ENCODE measurements at places on chromosomes 12 and 14.
A peak's percentile ranks its signal among the peaks of the same experiment; 100 is the strongest.

- DNase-seq: no peak
Observed at GRCh38 chr12:48819986-48820725, 1.9 kb downstream of the CACNB3 start.

DNA sequence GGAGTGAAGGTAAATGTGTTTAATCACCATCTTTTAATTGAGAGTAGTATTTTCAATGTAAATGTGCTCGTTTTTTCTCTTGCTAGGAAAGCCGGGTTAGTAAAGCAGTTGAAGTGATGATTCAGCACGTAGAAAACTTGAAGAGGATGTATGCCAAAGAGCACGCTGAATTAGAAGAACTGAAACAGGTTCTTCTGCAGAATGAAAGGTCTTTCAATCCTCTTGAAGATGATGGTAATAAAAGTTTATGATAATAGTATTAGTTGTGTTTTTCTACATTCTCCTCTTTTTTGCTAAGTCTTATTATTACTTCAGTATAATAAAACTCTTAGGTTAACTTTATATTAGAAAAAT, 93.9 kb downstream of the DNAI7 start:
- DNase-seq: no peak

GRCh38 chr12:20457582-20457981, 89.2 kb downstream of the PDE3A start:
- DNase-seq: no peak

- DNase-seq: no peak
Observed at GRCh38 chr12:104632724-104633201, 176.0 kb downstream of the CHST11 start.

DNA sequence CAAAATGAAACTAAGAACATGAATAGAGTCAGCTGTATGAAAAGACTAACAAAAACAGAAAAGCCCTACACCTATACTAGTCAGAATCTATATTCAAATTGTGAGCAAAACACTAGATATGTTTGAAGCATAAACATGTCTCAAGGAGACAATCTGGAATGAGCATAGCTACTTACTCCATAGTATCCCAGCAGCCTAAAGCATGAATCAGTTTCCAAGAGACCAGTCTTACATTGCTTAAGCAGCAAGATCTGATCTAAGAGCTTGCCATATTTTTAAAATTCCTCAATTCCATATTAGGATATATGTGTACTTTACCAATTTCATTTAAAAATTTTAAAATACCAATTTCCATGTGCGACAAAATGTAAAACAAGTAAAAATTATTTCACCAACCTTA, 7.7 kb downstream of the CAPS2 start:
- peak; percentile 26 for DNase-seq

- no peak for DNase-seq
Observed at GRCh38 chr12:14619741-14620501, 52.2 kb upstream of the PLBD1 start.

- peak; percentile 68 for DNase-seq
Observed at GRCh38 chr14:35400648-35401421, 3.7 kb downstream of the NFKBIA start.

- no peak for DNase-seq
Observed at GRCh38 chr14:58665773-58666500, 28.2 kb downstream of the DACT1 start.

DNA sequence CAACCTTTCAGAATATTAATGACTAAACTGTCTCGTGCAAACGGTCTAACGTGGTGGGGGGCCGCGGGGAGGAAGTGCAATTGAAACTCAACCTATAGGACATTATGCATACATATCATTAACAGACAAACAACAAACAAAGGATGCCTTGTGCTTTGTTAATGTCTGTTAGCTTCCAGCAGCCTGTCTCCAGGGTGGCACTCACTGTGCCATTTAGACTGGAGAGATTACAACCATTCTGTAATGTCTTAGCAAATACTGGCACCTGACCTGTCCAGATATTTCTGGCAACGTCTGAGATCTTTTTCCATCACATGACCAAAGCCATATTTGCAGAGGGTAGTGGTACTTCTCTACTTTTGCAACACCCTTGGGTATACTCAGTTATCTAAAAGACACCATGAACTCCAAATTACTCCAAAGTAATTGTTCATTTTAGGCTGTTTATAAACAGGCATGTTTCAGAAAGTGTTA, 11.6 kb downstream of the BHLHE41 start:
- DNase-seq: no peak

- DNase-seq: no peak
Observed at GRCh38 chr12:7844116-7844515, 28.6 kb downstream of the SLC2A14 start.

DNA sequence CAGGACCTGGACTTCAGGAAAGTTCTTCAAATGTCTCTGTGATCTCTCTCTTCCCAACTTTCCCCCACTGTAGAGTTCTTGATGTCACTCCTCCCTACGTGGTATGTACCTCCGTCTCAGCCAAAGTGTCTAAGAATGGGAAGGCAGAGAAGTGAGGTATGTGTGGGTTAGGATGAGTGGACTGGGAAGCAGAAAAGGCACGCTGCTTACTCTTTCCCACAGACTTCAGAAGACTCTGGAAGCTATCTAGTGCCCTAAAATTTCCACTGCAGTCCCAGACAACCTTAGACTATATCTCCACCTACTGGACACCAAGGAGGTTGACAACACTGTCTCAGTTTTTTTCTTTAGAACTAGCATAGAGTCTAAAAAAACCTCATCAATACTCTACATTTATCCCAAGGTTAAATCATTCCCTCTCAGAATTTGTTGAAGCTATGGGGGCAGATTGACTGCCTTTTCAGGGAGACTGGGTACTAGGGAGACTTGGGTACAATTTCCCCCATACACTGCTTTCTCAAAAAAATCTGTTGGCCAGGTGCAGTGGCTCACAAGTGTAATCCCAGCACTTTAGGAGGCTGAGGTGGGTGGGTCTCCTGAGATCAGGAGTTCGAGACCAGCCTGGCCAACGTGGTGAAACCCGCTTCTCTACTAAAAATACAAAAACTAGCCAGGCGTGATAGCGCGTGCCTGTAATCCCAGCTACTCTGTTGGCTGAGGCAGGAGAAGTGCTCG, 20.6 kb upstream of the ITGA5 start:
- peak; percentile 66 for DNase-seq

- no peak for DNase-seq
Observed at GRCh38 chr12:8637666-8638065, 25.0 kb downstream of the MFAP5 start.

DNA sequence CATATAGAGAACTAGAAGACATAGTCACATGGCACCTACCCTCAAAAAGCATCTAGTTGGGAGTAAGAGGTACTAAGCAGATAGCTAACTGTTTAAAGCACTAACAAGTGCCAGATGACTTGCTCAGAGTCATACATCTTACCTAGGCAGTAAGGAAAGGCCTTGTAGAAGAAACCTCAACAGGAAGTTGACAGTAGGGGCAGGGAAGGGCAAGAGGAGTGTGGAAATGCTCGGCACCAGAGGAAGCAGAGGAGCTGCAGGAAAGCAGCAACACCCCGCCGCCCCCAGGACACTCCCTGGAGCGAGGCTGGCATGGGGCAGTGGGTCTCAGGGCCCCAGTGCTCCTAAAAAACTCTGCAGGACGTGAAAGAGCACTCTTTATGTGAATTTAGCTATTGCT, 92.9 kb downstream of the PPP2R5C start:
- DNase-seq: peak; percentile 34

DNA sequence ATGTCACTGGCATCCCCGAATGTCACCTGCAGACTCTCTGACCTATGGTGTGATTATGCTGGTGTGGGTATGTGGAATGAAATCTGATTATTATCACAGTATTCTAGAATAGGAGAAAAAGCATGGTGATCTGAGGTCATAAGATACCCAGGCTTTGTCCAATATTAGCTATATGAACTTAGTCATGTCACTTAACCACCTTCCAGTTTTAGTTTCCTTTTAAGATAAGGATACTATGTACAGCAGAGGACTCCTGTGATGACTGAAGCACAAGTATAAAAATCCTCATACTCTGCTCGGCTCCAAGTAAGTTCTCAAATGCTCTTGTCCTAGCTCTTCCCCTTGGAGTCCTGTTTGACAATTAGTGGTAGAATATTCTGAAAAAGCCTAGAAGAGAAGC, 2.8 kb downstream of the GNS start:
- DNase-seq: no peak

- no peak for DNase-seq
Observed at GRCh38 chr14:65723348-65723747, 310.8 kb downstream of the FUT8 start.

- no peak for DNase-seq
Observed at GRCh38 chr12:125455556-125455955, 390.3 kb downstream of the AACS start.

DNA sequence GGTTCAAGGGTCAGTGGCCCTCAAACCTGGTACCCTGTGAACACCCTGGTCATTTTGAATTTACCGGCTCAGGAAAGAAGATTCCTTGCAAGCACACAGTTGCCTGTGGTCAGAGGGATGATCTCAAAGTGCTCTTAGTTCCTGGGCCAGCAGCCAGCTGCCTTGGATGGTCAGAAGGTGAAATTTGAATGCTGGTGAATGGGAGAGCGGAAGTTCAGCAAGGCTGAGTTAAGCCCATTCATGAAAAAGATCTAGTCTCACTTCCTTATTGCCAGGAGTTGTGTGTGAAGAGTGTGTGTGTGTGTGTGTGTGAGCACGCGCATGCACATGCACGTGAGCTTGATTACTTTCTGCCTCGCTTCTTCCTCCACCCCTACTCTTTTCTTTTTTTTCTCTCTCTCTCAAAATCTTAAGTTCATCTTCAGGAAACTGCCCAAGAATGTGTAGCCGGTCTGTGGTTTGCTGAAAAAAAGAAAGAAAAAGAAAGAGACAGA, 155.5 kb upstream of the CCND2 start:
- DNase-seq: peak; percentile 23

DNA sequence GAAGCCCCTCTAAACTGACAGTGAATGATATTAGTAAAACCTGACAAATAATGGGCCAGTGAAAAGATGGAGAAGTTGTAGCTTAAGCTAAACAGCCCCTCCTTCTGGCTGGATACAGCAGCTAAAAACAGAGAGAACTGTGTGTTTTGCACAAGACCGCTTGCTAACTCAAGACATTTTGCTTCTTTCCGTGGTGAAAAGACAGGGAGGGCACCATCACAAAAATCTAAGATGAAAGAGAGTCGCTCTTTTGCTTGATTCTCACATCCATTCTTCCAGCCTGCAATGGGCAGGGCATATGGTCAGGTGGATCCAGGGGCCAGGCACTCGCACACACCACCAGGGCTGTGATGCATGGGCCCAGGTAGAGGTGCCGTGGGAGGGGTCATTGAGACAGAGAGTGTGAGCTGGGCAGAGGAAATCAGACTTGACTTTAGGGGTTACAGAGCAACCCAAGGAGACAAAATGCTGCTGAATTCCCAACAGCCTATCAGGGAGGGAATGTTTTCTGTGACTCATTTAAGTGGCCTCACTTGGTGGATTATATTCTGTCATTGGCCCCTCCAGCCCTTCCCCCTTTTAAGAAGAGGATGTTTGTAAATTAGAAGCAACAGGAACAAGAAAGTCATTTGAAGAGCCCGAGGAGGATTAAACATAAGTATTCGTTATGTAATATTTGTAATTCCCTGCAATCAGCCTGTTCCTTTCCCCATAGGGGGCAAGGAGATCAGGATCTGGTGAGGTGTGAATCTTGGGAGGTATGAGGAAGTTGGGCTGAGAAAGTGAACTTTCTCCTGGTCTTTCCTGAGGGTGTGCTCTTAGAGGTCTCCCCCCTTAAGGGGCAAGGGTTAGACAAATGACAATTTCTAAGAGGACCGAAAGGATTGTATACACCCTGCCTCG, 12.3 kb downstream of the EMP1 start:
- DNase-seq: peak; percentile 46

- DNase-seq: no peak
Observed at GRCh38 chr12:71019282-71019831, 98.8 kb upstream of the PTPRR start.

DNA sequence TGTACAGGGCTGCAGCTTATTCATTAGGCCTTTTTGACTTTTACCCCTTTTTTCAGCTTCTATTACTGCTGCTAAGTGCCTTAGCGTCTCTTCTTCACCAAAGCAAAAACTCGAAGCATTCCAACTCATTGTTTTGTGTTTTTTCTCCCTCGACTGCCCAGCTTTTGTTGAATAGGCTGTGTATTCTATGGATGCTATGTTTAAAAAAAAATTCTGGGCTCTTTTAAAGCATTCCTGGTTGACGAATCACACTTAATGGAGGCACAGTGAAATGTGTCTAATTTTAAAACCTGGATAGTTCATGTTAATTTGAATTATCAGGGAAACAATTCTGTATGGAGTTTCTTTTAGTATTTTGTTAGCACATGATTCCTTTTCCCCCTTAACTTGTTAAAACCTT, 29.7 kb downstream of the KTN1 start:
- DNase-seq: no peak

DNA sequence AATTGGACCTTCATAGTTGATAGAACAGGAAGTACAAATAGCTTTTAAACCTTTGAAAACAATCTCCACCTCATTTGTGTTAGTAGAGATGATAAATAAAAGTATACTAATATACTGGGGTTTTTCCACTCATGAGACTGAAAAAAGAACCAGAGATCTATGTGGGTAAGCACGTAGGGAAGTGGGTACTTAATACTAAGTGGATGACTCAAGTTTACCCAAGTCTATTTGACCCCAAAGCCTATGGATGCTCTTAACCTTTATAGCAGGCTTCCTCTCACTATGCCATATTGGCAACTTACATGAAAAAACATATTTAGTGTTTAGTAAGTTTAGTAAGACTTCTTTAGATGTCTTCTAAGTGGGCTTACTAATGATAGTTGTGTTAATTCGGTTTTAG, 49.2 kb upstream of the CHPT1 start:
- DNase-seq: no peak

DNA sequence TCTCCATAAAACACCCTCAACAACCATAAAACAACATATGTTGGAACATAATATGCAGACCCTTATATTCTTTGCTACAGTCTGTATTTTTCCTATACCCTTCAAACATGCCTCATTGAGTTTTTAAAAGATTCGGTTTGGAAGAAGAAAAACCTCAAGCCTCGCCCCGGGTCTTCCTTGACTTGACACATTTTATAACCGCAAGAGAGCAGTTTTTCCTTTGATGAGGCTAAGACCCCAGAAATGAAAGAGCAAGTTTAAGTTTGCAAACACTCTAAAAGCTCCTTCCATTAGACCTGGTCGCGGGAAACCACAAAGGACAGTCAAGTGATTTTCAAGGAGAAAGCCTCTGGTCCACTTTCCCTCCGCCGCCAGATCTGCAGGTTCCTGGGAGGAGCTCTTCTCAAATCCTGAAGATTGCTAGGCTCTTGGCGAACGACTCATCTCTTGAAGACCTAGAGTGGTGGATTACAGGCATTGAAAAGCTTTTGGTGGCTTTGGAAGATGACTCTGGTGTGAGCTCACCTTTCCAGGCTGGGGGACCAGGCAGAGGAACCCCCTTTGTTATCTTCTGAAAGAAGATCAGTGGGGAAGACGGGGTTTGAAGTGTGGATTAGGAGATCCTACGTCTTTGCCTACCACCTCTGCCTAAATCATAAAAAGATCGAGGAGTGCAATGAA, at the start of gene ASCL4:
Gene ASCL4 (plus strand): TSS at position 356 of the 681 bp plus-strand sequence. CDS start 515 bp downstream, outside the sequence.
- no peak for DNase-seq

DNA sequence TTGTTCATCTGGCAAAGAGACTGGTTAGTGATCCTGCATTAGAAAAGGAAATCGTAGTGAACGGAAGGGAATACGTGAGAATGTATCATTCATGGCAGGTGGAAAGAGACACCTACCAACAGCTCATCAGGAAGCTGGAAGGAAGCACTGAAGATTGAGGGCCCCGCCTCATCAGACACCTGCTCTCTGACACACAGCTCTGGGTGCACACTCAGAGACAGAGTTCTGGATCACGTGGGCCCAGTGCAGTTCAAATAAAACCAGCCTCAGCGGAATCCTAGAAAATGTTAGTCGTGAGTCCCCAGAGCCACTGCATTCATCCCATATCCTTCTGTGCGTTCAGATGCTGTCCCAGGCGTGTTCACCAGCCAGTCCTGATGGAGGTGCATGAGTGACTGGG, 129.7 kb downstream of the GLT1D1 start:
- no peak for DNase-seq

Data from bronchial epithelial cell (primary cell).